Lung microvascular endothelial cell (primary cell): ENCODE measurements at places on chromosomes 7 and 10. TPM values are rescaled to one million over a fixed set of nuclear protein-coding genes. Genes with fewer than 3 reads are reported as not detected.

The PNLIPRP2 gene
- total RNA-seq = not detected in 2 replicates

The IGFBP1 gene
- 0.20 TPM in 1 of 2 replicates, not detected in the other for total RNA-seq

The ERVW-1 gene
- not detected in 2 replicates for total RNA-seq

The FAM241B gene
- 0.20 and 0.22 TPM in 2 replicates for total RNA-seq

DNA sequence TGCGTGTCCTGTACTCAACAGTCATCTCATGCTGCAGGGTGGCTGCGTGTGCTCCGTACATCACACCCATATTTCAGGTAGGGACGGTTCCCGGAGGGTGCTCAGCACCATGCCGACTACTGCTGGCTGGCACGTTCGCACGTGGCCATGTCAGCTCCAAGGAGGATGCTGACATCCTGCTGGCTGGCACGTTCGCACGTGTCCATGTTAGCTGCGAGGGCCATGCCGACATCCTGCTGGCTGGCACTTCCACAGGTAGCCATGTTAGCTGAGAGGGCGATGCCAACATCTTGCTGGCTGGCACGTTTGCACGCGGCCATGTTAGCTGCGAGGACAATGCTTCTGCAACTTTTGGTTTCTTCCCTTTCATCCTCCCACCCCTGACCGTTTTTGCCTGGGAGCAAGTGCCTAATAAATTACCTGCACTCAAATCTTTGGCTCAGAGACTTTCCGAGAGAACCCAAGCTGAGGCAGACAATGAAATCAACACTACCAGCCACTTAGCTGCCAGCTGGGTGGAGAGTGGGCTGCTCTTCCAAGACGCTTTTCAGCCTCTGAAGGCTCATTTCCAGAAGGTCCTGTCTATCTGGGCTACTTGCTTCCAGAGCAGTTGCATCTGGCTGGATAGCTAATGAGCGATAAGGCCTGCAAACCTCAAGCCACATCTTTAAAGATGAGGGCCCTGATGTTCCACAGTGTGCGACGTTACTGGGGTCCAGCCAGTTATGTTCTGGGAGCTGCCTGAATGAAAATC is 104.6 kb downstream of the WDR37 start:
- no peak for DNase-seq

DNA sequence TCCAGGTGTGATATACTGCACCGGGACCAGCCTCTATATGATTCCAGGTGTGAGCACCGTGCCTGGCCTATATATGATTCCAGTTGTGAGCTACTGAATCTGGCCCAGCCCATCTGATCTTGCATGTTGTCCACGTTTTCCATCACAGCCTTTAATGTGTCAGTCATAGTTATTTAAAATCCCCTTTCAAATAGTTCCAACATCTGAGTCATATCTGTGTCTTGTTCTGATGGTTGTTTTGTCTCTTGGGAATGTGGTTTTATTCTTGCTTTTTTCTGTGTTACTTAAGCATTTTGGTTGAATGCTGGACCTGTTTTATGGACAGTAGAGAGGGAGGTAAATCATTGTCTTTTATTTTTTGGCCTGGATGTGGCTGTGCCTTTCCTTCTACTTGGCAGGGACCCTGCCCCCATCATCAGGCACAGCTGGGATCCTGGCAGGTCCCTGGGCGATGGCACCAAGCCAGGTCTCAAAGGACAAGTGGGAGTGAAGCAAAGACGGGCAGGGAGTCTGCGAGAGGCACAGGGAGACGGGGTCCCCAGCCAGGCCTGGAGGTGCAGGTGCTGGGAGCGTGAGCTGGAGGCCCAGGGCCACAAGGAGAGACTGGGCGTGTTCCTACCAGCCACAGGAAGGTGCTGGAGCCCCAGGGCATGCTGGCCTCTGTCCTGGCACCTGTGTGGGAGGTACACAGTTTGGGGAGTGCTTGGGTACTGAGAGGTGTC is 94.7 kb downstream of the DYNC2I1 start:
- DNase-seq = no peak

- DNase-seq = no peak
These were observed 172.3 kb upstream of the ADCY1 start for GRCh38 chr7:45401851-45402250.

GRCh38 chr7:100175296-100175935 is 1.8 kb downstream of the GPC2 start:
- no peak for DNase-seq

DNA sequence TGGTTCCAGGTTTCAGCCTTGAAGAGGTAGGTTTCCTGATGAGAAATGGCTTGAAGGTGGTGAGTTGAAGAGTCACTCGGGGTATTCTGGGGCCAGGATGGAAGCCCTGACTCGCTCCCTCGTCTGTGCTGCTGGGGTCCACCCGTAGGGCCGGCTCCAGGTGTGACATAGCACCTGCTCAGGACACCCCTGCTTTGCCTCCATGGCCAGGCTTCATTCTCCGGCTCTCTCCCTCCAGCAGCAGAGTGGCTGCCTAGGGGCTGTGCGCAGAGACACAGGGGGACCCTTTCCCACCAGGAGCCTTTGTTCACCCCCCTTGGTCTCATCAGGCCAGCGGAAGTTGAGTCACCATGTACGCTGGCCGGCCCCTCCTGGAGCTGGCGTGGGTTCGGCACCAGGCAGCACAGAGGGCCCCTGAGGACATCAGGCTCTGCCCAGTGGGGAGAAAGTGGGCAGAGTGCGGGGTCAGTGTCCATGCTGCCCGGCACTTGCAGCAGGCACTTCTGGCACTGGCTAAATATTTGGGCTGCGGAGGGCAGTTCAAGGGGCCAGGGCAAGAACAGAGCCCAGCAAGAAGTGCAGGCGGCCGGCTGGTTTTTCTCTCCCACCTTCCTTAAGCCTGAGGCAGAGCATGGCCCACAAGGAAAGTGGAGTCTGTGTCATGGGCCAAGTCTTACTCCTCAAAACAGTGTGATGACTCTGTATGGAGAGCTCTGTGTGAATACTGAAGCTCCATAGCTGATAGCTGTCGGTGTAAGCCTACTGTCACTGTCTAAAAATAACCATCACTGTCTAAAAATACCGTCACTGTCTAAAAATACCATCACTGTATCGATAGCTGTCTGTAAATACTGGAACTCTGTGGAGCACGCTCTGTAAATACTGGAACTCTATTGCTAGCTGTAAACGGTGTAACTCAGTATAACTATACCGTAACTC is 3.7 kb upstream of the PRKAR1B start:
- DNase-seq = peak; percentile 28

DNA sequence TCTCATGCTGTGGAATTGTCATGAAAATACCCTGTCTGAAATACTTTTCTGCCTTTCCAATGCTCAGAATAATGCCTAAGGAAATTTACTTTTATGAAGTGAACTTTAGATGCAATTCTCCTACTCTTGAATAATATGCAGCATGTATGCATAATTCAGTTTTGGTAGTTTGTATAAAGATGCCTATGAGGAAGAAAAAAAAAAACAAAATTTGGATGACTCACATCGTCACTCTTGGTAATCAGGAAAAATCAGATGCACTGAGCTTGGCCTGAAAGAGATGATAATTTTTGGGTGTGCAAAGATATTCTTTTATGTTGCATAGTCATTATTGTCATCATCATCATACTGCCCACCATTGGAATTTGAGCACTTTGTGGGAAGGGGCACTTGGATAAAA is 382.1 kb downstream of the ANKRD7 start:
- no peak for DNase-seq

GRCh38 chr10:110985497-110986275 is 66.3 kb downstream of the SHOC2 start:
- no peak for DNase-seq

DNA sequence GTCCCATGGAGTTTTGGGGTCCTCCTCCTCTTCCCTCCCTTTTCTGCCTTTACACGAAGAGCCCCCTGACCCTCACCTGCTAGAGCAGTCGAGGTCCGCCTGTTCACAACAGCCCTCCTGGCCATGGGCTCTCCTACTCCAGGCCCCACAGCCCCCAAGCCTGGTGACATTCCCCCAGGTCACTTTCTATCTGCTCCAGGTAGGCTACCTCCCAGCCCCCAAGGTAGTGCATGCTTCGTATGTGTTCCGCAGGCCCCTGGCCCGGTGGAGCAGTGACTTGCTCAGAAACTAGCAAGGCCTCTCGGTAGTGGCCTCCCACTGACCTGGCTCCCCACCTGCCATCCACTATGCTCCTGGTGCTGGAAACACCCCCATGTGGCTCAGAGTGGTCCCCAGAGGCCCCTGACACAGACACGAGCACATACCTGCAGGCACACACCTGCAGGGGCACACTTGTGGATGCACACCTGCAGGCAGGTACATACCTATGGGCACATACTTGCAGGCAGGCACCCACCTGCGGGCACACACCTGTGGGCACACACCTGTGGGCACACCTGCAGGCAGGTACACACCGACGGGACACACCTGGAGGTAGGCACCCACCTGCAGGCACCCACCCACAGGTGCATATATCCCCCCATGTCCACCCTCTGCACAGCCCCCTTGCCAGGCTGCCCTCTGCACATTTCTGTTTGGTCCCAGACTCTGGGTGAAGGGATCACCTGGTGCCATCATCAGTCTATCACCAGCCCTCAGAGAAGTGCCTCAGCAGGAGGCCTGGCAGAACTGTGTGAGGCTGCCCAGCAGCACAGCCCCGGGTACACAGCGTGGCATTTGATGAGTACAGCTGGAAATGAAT is 322.5 kb downstream of the PTPRN2 start:
- no peak for DNase-seq

DNA sequence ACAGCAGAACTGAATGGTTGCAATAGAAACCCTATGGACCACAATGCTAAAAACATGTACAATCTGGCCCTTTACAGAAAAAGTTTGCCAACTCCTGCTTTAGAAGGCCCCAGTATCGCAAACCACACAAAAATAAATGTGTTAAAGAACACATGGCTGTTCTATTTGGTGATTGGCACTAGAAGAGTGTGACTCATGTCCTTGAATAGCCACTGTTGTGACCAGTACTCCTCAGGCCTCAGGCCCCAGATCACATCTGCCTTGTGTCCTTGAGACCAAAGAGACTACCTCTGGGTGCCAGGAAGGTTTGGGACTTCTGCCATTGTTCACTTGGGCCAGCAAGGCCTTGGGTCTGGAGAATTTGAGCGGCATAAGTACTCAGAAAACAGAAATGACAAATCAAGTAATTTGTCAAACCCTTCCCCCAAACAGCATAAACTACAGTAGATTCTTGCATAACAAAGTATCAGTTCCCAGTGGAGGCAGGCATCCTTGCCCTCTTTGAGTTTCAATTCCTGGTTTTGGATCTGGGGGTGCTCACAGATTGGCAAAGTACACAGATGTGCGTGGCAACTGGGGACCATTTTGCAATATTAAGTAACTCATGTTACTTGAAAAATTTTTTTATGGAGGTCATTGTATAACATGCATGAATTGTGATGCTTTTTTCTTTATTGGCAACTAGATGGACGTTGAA is 50.2 kb downstream of the MTURN start:
- no peak for DNase-seq

- peak; percentile 80 for DNase-seq
These were observed 112.5 kb upstream of the RHEB start for GRCh38 chr7:151631953-151632749.

DNA sequence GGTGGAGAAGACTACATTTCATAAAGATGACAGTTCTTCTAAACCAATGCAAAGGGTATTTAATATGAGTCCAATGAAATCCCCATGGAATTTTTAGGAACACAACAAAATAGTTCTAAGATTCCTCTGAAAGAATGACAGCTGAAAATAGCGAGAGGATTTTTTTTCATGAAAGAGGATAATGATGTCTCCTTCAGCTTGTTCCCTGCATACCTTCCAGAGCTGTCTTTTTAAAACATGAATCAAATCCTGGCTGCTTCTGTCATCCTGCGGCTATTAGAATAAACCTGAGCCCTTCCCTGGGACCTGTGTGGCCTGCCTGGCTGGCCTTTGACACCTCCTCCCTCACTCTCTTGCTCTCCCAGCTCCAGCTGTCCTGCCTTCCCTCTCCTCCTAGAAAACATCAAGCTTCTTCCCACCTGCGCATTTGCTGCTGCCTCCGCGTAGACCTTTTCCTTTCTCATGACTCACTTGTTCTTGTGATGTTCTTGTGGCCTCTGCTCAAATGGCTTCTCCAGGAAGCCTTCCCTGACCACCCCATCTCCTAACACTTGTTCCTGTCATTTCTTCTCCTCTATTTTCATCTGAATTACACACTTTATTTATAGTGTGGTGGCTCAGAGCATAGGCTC is 57.4 kb downstream of the EEPD1 start:
- peak; percentile 10 for DNase-seq

DNA sequence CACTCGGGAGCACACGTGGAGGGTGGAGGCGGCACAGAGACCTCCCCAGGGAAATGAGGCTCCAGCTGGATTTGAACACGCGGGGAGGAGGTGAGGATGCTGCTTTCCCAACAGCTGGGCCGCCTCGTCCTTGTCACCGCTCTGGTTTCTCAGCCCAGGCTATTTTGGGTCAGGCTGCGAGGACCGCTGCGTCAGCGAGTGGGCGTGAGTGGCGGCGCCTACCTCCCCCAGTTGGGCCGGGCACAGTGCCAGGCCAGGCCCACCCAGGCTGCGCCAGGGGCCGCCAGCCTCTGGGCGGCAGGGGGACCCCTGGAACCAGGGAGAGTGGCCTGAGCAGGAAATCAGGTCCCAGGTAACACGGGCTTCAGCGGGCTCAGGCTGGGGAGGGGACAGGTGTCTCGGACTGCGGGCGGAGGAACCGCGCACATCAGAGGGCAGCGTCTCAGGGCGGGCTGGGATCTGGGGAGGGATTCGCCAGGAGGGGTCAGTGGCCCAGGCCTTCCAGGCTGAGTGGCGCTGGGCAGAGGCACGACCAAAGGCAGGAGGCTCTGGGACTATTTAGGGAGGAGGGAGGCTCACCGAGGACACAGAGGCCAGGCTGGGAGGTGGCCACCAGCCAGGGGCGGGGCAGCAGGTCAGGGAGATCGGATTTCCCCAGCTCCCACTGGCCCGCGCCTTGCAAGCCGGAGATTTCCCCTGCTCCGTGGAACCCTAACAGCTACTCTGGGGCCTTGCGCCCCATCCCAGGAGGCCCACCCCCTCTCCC is 125.2 kb upstream of the RET start:
- no peak for DNase-seq

GRCh38 chr7:137519947-137520346 is 176.4 kb upstream of the PTN start:
- DNase-seq = no peak
